Stimulated activated CD4-positive, alpha-beta T cell treated with anti-CD3 and anti-CD28 coated beads, Interleukin-12 subunit alpha, Interleukin-12 subunit beta, amount 100 ng/mL, for 24 hours (primary cell): ENCODE measurements at places on chromosomes 2 and 18.

DNA sequence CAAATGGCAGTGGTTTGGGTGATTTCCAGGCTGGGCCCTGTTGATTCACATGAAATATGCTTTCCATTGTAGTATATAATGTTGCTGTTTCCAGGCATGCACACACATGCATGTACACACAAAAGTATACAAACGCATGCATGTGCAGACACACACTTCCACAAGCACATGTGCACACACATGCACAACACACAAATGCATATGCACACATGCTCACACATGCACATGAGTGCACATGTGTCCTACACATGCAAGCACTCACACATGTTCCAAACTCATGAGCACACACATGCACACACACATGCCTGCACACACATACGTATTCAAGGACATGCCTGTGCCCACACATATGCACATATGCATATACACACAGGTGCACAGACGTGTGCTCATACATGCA, 30.6 kb downstream of the SNTG2 start:
- DNase-seq = no peak

- DNase-seq = no peak
These were observed 905.6 kb downstream of the TSN start for GRCh38 chr2:122660786-122661634.

GRCh38 chr2:152330235-152330866, 4.6 kb upstream of the FMNL2 start:
- no peak for DNase-seq

DNA sequence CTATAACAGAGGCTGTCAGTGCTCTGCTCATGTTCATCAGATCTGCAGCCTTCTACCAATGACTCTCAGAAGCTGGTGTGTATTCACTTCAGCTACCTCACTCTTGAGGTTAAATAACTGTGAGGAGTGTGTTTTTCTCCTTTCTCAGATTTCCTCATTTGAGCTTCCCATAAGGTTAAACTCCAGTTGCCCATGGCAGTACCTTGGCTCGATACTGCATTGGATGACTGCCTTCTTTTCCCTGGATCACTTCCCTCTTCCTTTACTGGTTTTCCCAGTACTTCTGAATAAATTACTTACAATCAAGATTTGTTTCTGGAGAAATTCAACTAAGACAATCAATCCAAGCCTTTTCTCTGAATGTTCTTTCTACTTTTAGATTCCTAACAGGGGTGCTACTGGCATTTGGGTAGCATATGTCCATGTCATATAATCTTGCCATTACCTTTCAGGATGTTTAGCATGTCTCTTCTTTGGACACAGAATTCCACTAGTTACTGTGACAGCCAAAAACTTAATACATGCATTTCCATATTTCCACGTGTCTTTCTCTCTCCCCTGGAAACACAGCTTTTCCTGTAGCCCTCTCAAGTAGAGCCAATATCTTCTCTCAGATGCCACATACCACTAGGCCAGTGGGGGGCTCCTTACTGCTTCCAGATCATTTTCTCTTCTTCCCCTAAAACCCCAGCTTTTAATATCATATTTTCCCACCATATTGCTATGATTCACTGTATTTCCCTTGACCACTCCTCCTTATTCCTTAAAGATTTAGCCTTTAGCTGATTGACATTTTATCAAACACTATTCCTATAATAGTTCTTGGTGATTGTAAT, 15.0 kb upstream of the SPOPL start:
- DNase-seq = no peak

- no peak for DNase-seq
These were observed 82.8 kb downstream of the SMAD7 start for GRCh38 chr18:48867978-48868377.

- DNase-seq = no peak
These were observed 324.7 kb downstream of the LRP1B start for GRCh38 chr2:141806090-141806489.
